ENCODE measurements at places on chromosomes 2 and 18. TPM values are rescaled to one million over a fixed set of nuclear protein-coding genes. Genes with fewer than 3 reads are reported as not detected.

Gene CNRIP1
- polyA plus RNA-seq: not detected

Gene VAMP5
- polyA plus RNA-seq: 6.0 TPM

Gene CFAP53
- polyA plus RNA-seq: 0.29 TPM

Gene PLEK
- 0.07 TPM for polyA plus RNA-seq

Gene RIT2
- polyA plus RNA-seq: not detected

Gene TMEM185B
- 29.3 TPM for polyA plus RNA-seq

GRCh38 chr2:76193089-76193488 is 482.4 kb upstream of the GCFC2 start:
- no peak for DNase-seq

DNA sequence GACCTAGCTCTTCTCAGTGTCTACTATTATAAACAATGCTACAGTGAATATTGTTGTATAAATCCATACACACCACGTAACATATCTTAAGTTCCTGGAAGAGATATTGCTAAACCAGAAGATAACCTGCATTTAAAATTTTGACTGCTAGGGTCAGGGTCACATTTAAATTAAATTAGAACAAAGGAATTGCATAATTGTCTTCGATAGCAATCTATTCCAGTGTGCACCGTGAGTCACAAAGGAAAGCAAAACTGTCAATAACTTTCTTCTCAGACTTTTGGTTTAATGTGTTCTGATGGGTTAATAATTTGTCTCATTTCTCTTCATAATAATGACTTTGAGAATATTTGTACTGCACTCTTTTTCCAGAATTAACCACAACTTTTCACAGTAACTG is 4.2 kb downstream of the GEN1 start:
- no peak for DNase-seq

DNA sequence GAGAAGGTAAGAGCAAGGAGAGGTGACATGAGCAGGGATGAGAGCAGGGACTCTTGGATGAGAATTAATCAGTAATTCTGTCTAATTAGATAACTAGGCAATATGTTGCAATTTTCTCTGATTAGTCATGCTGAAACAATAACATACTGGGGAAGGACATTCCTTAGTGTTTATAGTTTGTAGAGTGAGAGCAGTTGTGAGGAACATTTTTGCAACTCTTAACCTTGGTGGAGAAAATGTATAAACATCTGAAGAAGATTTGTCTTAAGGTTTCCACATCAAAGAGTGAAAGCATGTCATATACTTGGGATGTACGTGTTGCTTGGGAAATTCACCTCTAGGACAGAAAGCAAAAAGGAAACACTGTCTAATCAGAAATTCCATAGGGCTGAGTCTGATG is 955.4 kb upstream of the FANCL start:
- no peak for DNase-seq

GRCh38 chr2:144703852-144704708 is 184.2 kb upstream of the ZEB2 start:
- peak; percentile 90 for DNase-seq

DNA sequence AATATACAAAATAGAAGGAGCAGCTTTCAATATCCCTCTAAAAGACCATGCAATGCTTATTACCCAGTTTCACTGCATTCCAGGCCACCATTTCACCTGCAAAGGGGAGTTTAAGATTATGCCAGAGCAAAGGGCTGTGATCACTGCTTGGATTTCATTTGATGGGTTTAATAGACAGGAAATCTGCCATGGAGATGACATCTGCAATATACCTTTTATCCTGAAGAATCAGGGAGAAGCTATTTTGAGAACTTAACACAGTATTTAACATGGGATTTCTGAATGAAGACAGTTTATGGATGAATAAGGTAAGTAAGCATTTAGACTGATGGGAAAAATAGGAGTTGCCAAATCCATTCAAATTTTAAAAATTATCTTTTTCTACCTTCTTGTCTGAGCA is 303.0 kb upstream of the SLC8A1 start:
- no peak for DNase-seq

DNA sequence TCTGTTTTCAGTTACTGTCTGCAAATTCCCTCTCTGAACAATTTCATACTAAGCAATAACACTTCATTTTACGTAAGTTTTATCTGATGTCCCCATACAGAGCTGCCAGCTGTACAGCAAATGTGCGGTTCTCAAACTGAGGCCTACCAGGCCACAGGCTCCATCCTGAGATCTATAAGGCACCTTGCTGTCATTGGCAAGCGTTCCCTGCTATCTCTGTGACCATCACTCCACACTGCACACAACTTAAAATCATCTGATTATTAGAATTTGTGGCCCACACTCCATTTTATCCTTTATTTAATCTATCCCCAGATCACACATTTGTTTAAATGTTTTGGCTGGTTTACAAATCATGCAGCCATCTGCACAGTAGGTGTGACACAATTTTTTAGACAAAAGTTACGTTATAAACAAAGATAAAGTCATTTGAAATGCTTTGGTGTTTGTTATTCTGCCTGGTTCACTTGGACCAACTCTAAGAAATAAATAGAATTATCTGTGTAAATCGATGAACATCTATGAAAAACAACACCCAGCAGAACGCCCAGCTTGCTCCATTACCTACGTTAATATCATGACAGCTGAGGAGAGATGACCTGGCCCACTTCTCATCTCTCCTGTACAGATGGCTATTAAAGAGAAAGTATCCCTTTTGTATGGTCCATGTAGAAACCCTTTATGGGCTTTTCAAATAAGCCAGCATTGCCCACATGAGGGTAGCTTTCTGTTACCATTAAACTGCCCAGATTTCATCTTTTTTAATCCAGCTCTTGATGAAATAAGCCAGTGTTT is 162.4 kb downstream of the ZNF521 start:
- no peak for DNase-seq

DNA sequence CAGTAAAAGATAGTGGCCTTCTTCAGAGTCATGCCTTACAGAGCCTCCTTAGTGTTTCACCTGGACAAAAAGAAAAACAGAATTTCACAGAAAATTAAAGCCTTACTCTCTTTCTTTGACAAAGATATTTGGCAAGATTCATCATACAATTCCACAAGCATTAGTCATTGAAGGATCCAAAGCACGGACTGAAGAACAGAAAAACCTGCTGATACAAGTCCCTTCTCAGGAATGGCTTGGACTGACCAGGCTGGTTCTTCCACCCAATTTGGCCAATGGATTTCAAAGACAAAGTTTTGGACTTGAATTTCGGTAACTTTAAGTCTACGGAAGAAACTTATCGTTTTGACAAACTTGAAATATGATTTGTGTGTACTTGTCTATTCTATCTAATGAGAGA is 39.1 kb upstream of the GALNT3 start:
- DNase-seq: peak; percentile 86

- no peak for DNase-seq
These were observed at the start of gene PRKCE for GRCh38 chr2:45651415-45652089. PRKCE (plus strand) TSS chr2:45651675.

- DNase-seq: no peak
These were observed 80.3 kb downstream of the CDCA7 start for GRCh38 chr2:173434762-173435569.

GRCh38 chr2:146634230-146635097 is 1210.4 kb upstream of the ACVR2A start:
- DNase-seq: peak; percentile 96

GRCh38 chr2:179017773-179018357 is 32.1 kb downstream of the CCDC141 start:
- DNase-seq: no peak

GRCh38 chr2:20143263-20143662 is 81.7 kb downstream of the SDC1 start:
- DNase-seq: no peak

GRCh38 chr2:219695145-219695709 is 67.8 kb downstream of the SLC4A3 start:
- DNase-seq: no peak

DNA sequence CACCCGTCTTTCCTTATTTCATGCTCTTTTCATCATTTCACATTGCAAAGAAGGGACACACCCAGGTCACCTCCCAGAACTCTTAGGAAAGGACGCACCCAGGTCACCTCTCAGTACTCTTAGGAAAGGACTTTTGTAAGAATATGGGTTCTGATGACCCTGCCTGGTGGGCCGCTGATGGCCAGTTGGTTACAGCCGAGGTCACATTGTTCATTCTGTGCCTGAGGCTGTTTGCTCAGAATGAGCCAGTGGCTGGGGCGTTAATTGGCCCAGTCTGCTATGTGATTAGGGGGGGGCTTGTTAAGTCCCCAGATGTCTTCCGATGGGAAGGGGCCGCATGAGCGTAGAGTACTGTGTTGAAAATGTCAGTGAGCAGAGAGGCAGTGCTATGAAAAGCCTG is 9.4 kb downstream of the MLPH start:
- no peak for DNase-seq

- no peak for DNase-seq
These were observed 229.6 kb upstream of the FOSL2 start for GRCh38 chr2:28163028-28163427.

DNA sequence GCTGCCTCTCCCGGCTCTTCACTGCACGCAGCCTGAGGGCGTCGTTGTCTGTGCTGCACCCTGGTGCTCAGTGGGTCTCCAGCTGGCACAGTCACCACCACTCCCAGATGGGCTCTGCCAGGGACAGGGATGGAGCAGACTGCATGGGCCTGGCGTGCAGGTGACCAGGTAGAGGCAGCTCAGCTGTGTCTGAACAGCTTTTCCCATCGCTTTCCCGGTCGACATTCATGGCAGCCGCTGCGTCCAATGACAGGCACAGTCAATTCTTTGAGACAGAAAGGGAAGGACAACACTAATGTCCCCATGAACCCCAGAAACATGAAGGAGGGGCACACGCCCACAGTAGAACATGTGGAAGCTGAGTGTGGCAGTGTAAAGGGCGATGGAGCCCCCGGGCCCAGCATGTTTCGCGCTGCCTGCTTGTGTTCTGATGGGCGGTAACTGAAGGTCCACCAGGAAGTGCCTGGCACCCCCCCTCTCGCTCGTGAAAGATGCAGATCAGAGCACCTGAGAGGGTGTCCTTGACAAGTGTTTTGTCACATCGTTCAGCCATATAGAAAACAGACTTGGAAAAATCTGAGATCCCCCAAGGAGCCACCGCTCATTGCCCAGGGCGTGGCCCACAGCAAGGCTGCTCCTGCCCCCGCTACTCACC is 122.4 kb downstream of the NFATC1 start:
- DNase-seq: no peak

DNA sequence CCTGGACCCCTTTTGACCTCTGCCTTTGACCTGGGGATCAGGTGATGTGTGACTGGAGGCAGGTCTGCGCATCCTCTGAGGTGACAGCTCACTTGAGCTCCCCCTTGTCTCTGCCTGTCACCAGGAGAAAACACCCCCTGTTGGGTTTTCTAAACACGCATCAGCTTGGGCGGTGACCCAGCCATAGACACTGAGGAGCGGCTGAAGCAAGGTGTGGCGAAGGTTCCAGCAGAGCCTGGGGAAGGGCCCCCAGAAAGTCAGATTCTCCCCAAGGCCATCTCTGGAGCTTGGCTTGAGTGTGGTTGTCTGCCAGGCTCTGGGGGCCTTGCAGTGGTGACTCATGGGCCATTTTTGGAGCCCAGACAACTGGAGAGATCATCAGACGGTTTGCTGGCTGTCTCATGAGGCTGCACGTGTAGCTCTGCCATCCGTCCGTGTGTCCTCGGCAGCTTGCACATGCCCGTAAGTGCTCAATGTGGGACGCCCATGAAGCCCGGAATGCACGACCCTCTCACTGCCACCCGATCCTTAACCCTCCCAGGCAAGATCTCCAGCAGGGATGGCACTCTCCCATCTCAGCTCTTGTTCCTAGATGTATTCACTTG is 29.4 kb downstream of the SIX3 start:
- DNase-seq: no peak

DNA sequence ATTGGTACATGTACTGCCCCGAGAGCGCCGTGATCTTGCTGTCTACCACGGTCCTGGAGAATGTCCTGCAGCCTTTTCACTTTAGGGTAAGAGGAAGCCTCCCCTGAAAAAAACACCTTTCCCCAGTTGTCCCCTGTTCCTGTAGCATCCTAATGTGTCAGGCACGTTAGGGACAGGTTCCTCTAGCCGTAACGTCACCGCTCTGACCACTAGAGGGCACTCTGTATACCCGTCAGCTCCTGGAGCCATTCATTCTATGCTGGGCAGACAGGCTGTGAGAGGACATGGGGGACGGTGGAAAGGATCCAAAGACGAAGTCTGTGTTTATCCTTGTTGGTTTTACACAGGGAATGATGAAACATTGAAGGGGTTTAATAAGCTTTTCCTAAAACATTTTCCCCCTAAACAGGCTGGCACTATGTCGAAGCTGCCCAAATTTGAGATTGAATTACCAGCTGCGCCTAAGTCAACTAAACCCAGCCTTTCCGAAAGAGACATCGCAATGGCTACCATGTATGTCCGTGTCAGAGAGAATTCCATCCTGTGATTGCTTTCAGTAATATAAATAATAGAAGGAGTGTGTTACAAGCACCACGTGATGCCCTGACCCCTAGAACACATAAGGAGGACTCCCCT is 12.7 kb downstream of the RMC1 start:
- DNase-seq: peak; percentile 62

DNA sequence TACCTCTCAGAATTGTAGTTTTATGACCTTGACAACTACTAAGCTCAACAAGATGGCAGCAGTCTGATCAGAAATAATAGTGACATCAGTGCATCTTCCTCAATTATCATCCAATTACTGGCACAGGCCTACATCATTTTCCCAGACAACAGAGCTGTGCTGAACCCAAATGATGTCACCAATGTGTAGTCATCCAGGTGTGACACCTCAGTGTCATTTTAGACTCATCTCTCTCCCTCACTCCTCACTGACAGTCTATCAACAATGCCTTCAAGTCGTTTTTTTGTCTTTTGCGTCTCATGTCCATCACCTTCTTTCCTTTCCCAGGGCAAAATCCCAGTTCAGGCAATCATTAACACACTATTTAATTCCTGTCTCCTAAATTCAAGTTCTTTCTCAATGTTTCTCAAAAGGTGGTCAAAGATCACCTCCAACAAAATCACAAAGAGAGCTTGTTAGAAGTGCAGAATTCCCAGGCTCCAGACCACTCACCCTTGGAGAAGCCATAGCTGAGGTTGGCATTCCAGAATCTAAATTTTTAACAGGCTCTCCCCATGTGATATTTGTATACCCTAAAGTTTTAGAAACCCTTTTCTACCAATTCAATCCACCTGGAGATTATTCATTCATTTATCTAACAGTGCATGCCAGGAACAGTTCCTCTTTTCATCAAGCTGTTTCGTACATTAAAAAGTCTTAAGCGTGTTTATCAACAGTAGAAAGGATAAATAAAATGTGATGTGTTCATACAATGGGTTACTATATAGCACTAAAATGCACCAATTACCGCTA is 125.3 kb upstream of the KLF7 start:
- DNase-seq: no peak

DNA sequence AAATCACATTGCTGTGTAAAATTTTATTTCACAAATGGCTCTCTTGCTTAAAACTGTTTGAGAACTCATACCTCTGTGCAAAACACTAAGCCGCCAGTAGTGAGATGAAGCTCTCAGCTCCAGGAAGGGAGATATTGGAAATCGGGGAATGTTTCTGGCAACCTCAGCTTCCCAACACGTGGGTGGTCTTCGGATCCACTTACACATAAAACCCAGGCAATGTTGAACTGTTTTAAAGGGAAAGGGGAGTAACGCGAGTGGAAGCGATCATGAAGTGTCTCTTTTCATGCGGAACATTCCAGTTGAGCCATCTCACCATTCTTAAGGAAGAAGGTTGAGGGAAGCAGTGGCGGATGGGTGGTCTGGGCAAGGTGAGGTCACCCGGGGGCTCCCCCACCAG is 136.8 kb downstream of the ASB1 start:
- no peak for DNase-seq

GRCh38 chr2:118351796-118352195 is 263.5 kb downstream of the INSIG2 start:
- DNase-seq: no peak

Measured in mammary epithelial cell (primary cell).